ENCODE measurements at places on chromosomes 6 and 20.

GRCh38 chr6:111850295-111850937 is 22.8 kb downstream of the FYN start:
- no peak for DNase-seq

DNA sequence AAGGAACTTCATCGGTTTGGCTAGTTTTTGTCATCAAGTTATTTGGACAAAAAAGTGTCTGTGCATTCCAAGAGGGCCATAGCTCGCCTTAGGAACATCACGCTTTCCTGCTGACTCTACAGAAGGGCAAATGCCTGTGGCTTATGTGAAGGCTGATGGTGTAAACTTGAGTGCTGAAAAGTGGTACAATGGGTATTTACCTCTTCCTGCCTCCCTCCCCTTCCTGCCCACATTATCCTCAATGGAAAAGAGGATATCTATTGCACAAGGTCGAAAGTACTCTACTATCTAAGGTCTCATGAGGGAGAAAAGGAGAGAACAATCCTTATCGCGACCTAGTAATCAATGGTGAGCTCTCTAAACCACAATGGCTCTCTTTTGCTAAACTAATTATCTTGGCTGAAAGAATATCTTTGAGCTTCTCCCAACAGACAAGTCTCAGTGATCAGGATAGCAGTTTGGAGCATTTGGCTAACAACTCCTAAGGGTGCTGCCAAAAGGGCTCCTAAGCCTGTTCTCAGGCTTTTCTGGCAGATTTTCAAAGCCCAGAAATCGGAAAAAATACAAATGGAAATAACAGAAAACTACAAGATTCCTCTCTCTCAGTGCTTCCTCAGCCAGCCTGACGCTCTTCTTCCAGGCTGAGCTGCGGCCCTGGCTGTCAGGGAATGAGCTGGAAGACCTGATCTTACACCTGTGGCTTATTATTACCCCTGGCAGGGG is 42.6 kb upstream of the ENPP1 start:
- DNase-seq: no peak

- DNase-seq: no peak
Measured at GRCh38 chr6:35729722-35730121, 7.1 kb upstream of the ARMC12 start.

- DNase-seq: no peak
Measured at GRCh38 chr20:8764344-8764962, 304.4 kb upstream of the PLCB4 start.

DNA sequence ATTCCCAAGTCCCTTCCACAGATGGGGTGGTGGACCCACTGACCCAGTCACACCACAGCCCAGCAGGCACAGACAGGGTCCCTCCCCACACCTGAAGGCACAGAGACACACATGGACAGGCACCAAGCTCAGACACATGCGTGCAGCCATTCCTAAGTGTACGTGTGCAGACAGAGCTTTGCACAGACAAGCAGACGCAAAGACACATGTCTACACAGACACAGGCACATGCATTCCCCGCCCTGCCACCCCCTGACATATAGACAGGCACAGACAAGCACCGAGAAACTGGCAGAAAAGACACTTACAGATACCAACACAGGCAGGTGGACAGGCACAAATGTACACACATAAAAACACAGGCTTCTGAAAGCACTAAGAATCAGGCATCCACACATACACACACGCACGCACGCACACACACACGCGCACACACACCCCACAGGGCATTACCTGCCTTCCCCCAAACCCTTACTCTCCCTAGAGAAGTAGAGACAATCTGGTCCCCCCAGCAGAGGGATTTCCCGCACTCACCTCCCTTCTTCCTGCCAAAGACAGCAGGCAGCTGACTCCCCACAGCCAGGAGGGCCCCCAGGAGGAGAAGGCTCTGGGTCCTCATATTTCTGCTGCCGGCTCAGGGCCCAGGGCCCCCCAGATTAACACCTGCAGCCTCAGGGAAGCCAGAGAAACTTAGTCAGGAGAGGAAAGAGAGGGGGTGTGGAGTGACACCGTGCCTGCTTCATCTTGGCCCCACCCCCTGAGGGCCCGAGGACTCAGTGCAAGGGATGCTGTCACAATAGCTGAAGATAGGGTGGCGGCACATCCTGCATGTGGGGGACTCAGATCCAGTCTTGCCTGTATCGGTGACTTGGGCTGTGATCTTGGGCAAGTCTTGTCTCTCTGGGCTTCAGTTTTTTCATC is at the start of gene WFDC5:
WFDC5 (minus strand) TSS at position 710 of the 921 bp plus-strand sequence; CDS start at position 619, 91 bp downstream.
- no peak for DNase-seq

GRCh38 chr6:63307581-63308246 is 12.1 kb downstream of the LGSN start:
- no peak for DNase-seq

GRCh38 chr6:93792746-93793145 is 373.4 kb upstream of the EPHA7 start:
- DNase-seq: no peak

GRCh38 chr20:45406260-45407066 is 1.6 kb upstream of the DBNDD2 start:
- no peak for DNase-seq

DNA sequence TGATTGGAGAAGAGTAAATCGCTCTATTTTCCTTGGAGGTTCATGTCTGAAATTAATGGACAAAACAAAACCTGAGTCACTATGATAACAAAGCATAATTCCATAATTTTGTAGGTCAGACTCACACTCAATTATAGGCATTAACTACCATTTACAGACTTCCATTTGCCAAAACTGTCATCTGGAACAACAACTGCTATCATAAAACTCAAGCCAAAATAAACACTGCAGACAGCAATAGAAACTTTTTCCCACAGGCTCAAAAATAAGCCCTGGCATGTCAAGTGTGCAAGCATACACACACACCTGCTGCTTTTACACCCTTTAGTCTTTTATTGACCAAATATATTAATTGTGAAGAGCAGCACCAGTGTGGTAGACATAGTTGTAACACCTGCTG is 7.1 kb downstream of the MRPS10 start:
- DNase-seq: no peak

- DNase-seq: no peak
Measured at GRCh38 chr6:129525055-129525454, 184.9 kb downstream of the ARHGAP18 start.

GRCh38 chr6:150202404-150202803 is 59.6 kb downstream of the PPP1R14C start:
- DNase-seq: no peak

DNA sequence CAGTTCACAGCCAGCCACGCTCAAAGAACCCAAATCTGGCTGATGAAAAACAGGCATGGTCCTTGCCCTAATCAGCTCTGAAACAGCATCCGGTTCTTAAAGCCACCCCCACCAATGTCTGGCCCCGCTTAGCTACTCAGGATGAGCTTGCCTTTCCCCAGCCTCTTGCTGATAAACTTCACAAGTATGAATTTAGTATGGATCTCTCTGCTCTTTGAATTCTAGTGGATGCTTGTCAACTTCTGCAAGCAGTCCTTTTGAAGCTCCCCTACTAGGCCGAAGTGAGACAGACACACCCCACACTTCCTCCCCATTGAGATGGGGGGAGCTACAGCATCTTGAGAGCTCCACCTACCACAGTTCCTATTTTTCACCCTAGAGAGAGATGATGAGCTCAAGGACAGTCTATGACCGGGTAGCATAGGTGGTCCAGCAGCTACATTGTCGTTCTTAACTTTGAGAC is 36.7 kb downstream of the EBF4 start:
- no peak for DNase-seq

DNA sequence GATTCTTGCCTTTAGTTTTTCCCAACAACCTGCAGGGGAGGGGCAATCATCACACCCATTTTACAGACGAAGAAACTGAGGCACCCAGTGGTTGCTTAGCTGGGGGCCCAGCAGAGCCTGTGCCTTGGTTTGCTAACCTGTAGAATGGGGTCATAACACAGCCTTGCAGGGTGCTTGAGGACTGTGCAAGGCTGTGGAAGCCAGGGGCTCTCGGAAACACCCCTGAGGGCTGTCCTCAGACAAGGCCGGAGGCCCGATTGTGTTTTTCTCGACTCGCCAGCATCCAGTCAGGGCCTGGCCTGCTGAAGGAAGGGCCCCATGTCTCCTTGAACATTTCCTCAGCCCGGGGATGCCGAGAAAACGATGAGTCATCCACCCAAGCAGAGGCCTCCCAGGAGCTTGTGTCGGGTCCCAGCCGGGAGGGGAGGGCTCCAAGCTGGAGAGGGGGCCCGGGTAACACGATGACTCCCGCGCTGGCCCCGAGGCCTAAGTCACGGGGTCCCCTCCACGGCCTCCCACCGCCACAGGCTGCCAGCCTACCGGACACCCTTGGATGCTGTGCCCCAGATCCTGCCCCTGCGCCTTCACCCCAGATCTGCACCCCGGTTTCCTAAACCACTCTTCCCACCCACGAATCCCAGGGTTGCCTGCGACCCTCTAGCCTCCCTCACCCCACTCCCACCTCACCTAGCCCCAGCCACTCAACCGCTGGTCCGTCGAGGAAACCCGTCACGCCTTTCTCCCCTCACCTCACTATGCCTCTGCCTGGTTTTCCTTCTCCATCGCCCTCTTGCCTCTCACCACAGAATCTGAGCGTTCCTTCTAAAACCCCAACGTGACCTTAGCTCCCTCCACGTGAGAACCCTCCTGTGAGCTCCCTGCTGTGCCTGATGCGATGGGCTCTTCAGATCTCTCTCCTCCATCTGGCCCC is 10.6 kb downstream of the NOL4L start:
- no peak for DNase-seq

DNA sequence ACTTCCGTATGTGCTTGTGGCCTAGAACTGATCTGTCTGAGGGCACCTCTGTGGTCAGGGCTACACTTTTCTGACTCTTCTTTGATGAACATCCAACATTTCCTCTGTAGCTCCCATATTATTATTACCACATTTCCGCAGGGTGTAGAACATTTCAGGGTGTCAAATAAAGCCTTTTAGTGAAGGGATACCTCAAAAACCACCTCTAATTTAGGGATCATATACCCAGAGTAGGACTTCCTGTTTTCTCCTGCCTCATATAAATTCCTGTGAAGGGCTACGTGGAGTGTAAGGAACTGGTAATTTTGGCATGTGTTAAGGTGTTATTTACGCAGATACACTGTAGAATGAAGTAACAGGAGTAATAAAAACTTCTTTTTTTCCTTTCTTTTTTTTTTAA is 5.5 kb upstream of the MUC22 start:
- DNase-seq: no peak

- DNase-seq: no peak
Measured at GRCh38 chr20:6665621-6666355, 101.7 kb upstream of the BMP2 start.

GRCh38 chr6:110520209-110520965 is 44.0 kb upstream of the SLC22A16 start:
- DNase-seq: no peak

DNA sequence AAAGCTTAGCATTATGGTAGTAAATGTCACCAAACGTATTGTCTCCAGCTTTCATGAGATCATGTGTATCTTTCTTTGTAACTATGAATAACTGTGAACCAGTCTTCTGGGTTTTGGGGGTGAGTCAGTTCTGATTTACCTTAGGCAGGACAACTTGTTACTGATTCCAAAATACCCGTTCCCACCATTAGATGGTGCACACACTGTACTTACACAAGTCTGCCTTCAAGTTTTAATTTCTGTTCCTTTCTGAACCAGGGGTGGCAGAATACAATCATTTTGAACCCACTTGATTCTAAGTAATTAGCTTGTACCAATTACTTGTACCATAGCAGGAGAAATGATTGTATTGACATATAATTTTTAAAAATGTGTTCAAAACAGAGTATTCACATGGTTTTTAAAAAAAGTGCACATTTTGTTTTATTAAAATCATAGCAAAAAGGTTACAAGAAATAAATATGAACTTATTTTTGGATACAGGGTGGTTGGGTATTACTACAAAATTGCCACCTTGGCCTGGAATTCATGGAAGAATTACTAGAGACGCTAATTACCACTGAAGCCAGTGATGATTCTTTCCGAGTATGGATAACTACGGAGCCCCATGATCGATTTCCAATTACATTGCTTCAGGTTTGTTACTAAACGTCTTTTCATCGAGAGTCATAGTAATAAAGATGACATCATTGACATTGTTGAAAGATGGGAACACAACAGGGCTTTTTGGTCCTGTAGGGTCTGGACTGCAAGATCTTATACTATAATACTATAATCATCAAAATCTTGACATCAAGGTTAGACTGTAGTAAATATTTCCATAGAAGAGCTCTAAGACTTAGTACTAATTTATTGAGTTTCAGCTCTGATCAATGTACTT is 75.2 kb upstream of the GLP1R start:
- no peak for DNase-seq

GRCh38 chr20:46512943-46513844 is at the start of gene ZNF334:
Gene ZNF334 (minus strand): TSS chr20:46513559. CDS start chr20:46512102, 1,457 bp downstream.
- no peak for DNase-seq

GRCh38 chr6:151081656-151082055 is 158.1 kb upstream of the AKAP12 start:
- no peak for DNase-seq

GRCh38 chr6:139764498-139764986 is 390.1 kb upstream of the CITED2 start:
- DNase-seq: no peak

- no peak for DNase-seq
Measured at GRCh38 chr6:51910851-51911250, 176.6 kb downstream of the PKHD1 start.

DNA sequence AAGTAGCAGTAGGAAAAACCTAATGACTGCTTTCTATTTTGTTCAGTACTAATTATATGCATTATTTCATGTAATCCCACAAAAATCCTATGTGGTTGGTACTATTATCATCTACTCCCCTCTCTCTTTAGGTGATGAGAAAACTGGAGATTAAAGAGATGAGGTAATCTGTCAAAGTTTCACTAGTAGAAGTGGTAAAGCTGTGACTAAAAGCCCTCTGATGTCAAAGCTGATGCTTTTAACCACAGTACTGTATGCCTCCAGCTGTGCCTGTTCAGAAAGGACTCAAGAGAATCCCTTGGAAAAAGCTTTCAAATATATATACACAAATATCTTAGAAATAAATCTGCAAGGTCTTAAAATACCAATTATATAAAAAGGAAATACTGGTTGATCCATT is 38.0 kb downstream of the PHIP start:
- no peak for DNase-seq

DNA sequence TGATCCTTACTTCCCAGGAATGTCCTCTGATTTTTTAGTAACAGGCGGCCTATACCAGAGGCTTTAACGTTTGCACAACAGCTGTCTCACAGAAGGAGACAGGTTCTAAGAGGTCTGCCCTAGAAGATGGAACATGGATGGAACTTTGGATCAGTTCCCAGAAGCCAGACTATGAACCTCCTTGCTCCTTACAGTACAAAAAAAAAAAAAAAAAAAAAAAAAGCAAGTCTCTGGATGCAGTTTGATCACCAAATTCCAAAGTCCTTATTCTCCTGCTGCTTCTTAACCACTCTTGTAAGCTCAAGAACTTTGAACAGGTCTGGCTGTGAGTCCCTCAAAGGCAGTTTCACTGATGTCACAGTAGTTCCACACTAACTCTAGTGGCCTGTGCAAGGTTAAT is 2.0 kb upstream of the TRMT11 start:
- DNase-seq: no peak

GRCh38 chr6:167350731-167351655 is 26.1 kb downstream of the TTLL2 start:
- peak; percentile 7 for DNase-seq

GRCh38 chr6:138162111-138162954 is 594 bp downstream of the ARFGEF3 start:
- no peak for DNase-seq
